ENCODE measurements at places on chromosomes 5 and 9.

DNA sequence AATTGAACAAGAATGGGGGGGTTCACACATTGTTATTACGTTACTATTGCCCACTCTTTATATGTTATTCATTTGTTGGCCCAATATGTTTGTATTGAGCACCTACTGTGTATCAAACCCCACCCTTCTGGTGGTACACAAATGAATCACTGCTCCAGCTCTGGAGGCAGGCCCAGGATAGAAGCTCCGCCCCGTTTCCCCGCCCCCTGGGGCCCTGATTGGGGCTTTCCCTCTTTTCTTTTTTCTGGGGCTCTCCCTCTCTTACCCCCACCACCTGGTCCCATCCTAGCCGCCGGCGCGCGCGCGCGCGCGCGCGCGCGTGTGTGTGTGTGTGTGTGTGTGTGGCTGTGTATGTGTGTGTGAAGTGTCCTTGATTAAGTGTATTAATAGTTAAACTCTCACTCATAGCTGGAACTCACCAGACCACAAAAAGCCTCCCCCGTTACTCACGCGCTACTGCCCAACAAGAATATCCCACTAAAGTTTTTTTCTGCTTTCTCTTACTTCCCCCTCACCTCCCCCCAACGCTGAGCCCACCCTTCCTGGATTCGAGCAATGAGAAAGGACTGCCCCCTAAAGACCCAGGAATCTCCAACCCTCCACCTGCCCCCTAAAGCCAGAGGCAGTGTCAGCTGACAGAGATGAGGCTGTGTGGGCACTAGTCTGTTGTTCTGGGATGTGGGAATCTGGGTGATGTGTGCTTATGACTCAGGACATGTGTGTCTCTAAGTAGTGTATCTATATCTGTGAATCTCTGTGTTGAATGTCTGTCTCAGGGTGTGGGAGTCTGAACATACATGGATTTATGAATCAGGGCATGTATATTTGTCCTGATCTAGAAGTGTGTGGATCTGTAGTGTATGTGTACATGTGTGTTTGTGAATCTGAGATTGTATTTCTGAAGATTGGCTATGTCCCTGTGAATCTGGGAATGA, 4.0 kb downstream of the CXXC5 start:
- no peak for DNase-seq

DNA sequence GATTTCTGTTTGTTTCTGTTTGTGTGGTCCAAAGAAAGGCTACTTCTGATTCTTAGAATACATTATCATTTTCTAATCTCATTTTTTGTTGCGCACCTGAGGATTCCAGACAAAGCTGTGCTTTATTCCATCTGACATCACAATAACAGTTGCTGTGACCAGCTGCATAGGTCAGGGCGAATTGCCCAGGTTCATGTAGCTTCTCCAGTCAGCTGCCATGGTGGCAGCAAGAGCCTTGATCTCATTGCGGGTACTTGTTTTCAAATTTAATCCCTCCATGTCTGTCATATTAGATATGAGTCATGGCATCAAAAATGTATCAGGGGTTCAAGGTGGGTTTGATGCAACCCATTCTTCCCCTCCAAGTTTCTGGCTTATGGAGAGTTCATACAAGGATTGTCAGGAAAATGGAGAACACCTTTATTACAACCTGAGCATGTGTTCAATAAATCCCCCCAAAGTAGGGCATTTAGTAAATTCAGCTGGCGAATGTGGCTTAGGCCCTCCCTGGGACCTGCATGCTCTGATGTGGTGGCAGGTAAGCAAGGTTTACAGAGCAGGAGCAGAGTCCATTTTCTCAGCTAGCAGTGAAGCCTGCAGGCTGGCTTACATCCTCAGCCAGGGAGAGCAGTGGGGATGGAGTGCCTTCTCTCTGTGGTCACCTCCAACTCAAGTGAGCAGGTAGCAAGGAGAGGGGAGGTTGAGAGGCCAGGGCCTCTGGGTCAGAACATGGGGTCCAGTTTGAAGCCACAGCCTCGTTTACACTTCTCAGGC, 13.9 kb downstream of the CAVIN4 start:
- DNase-seq, result no peak

- DNase-seq, result no peak
These were observed 99.1 kb downstream of the COL23A1 start for GRCh38 chr5:178490935-178491652.

- no peak for DNase-seq
These were observed 55.8 kb downstream of the LRSAM1 start for GRCh38 chr9:127506814-127507750.

DNA sequence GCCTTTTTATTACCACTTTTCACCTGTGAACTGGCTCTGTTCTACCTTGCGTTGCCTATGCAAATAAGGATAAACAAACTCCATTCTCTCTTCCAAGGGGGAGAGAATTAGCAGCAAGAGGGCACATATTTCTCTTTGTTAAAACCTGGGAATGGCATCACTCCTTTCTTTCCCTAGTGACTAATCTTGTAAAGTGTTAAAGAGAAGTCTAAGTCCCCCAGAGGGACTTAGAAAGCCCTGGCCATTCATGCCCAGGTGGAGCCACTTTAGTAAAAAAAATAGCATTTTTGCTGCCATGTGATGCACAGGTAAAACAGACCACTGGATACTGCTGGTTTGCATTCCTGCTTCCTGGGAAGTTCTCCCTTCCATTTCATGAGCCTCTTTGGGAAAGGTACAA, 148.4 kb downstream of the MAN2A1 start:
- no peak for DNase-seq

GRCh38 chr5:111447822-111448221, 64.5 kb downstream of the STARD4 start:
- no peak for DNase-seq

DNA sequence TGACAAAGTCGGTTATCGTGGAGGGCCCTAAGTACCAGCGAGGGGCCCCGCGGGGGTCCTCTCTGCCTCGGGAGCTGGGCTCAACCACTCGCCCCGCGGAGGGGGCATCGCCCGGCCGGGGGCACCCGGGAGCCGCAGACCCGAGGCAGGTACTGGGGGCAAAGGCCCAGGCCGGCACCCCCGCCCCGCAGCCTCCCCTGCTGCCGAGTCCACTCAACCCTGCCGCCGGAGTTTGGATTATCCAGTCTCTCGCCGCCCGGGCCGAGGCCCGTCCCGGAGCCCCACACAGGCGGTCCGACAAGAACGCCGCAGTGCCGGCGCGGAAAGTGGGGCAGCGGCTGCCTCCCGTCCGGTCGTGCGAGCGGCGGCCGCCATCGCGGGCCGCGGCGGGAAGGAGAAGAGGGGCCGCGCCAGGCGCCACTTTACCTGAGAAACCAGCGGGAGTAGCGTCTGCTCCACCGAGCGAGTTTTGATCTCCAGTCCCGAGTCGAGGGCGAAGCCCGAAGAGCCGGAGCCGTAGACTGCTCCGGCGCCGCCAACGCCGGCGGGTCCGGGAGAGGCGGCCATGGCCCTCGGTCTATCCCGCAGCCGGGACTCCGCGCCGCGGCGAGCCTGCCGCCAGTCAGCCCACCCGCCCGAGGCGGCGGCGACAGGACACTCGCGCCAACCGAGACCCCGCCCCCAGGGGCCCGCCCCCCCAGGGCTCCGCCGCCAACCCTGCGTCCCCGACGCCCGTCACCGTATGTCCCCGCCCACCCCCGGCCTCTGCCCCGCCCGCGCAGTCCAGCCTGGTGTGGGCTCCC, at the start of gene CTNNAL1:
TSS of gene CTNNAL1 (minus strand) at position 624 of the 803 bp plus-strand sequence. CDS start at position 567, 57 bp downstream.
- no peak for DNase-seq

DNA sequence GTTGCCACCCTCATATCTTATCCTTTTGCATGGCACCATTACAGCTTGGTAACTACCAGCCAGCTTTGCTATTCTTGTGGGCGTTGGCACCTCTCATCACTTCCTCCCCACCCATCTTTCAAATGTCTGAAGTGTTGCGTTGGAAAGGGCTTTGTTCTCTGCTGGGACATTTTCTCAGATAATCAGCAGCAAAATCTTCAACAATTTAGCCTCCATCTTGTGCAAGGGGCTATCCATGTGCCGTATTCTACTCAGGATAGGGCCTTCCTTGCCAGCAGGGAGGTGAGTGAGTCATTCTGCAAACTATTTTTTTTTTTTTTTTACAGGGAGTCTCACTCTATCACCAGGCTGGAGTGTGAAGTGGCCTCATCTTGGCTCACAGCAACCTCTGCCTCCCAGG, 62.1 kb upstream of the NUDT12 start:
- no peak for DNase-seq

DNA sequence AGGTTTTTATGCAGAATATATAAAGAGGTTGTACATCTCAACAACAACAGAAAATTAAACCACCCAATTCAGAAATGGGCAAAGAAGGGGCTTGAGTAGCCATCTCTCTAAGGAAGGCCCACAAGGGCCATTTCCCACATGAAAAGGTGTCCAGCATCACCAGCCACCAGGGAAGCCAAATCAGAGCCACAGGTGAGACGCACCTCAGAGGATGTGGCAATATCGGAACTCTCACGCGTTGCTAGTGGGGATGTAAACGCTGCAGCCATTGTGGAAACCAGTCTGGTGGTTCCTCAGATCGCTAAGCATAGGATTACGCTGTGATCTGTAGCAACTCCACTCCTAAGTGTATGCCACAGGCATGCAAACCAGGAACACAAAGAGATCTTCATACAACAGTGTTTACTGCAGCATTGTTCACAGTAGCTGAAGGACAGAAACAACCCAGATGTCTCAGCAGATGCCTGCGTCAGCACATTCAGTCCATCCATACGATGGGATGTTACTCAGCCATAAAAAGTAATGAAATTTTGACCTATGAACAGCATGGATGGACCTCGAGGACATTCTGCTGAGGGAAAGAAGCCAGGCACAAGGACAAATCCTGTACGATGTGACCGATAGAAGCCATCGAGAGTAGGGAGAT, 84.3 kb upstream of the CACNA1B start:
- DNase-seq, result no peak

DNA sequence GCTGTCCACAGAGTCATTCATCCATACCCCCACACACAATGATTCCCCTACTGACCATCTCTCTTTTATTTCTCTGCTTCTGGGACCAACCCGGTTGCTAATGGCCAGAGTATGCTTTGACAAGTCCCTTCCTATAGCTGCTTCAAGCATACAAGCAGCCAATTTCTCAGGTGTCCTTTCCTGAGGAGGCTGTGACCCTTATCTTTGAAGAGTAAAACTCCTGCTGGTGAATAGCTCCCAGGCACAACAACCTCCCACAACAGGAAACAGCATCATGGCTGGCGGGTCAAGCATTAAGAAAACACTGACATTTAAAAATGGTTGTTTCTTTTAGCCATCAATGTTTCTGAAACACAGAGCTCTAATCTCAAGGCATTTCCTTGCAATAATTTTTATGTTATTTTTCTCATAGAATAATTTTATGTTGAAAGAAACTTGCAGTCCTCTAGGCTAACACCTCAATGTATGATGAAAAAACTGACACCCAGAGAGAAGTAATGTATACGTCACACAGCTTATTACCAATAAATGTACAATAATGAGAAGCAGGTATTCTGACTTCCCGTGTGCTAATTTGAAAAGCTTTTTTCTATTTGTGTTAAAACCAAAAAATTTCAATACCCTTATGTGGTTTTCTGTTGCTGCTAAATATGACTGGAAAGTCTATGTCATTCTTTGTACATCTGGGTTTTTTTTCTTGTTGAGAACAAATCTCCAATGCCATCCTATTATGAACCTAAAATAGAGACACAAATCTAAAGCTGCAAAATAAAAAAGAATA, 7.5 kb upstream of the PAM start:
- no peak for DNase-seq

DNA sequence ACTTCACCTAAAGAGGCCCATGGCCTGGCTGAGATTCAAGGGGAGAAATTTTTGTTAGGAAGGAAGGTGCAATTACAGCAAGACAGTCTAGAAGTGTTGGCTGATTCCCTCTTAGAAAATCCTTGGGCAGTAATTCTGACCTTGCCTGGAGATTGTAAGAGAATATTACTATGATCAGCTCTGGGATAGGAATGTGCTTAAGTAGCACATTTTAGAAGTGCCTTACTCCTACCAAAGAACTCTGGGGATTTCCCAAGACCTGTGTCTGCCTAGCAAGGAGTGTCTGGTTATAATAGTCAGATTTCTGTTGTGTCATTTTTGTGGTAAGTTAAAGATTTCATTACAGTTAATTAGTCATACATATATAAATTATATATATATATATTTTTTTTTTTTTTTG, 52.3 kb downstream of the NLN start:
- peak; percentile 56 for DNase-seq

DNA sequence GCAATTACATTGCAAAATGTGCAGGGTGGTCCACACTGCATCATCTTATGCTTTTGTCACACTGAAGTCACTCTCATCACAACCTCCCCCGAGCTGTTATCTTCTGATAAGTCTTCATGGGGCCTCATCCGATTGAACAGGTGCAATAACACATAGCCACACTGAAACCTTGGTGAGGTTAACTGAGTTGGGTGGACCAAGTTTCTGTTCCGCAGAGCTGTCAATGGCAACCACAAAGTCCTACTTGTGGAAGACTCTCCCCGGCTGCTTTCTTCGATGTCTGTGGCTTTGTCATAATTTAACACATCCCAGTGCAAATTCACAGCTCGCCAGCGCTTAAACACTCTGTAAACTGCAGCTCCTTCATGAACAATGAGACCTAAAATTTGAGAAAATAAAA, 112.2 kb downstream of the MARCHF11 start:
- DNase-seq, result no peak

GRCh38 chr5:113081091-113081839, 104.7 kb downstream of the DCP2 start:
- DNase-seq, result no peak

DNA sequence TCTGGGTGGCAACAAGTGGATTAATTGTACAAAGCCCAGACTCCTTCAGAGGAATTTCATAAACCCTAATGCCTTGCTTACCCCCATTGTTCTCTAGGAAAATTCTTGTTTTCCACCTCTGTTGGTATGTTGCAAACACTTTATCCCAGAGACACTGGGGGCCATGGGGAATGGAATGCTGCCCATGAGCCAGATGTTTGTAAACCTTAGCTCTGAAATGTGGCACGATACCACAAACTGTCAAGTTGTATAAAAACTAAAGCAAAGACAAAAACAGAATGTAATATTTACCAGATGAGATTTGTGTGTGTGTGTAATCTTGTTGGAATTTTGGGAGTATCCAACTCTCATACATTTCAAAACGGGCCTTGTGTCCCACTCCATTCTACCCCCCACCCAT, 465.0 kb downstream of the EBF1 start:
- DNase-seq, result peak; percentile 46

GRCh38 chr5:175896301-175897040, 25.1 kb downstream of the CPLX2 start:
- no peak for DNase-seq

DNA sequence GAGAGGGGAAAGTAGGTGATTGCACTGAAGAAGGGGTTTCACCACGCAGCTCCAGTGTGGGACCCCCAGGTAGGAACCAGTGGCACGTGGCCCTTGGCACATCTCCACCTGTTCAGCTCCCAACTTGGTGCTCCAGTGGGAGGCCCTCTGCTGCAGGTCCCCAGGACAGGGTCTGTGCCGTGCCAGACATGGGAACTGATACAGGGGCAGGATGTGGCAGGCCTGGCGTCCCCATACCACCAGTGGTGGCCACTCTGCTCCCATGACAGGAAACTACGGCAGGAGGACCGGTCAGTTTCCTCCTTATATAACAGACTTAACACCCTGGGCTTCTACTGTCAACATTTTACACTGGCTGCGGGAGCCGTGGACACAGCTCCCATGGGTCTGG, 67.3 kb downstream of the PSMB7 start:
- DNase-seq, result no peak
